CD14-positive monocyte (primary cell): ENCODE measurements at places on chromosomes 5 and 9.

DNA sequence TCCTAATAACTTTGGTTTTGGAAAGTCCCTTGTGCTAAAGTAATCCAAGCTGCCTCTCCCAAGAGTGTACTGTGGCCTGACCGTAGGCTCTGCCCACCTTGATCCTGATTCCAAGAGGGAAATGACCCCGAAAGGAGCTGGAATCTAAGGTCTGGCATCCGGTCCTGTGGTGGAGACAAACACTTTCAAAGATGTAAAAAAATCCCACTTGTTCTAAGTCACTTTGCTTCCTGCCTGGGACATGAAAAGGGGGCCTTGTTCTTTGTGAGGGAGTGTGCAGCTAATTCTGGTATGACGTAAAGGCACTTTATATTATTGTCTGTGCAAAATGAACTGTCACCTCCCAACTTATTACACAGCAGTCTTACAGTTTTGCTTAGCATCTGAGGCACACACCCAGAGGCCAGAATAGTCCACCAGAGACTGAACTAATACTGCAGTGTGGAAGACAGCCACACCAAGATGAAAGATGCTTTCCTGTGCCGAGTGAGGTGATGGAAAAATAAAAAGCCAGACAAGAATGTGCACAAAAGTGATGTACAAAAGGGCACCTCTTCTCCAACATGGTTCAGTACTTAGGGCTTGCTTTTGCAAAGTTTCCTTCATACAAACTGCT lies 128.7 kb downstream of the SLC12A2 start:
- DNase-seq, result no peak

DNA sequence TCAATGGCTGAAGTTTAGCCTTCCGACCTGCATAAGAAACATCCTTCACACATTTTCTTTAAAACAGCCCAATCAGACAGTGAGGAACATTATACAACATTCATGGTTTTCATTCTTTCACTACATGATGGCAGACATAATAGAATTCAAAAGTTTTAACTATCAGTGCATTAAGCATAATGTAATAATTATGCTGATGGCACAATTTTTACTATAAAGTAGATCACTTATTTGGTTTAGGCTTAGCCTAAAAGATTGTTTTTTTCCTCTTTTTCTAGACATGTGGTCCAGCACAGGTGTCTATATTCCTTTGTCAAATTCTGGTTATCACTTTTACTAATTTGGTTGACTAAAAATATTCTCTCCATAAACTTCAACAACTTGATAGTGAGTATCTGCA lies 46.5 kb downstream of the EFNA5 start:
- no peak for DNase-seq

DNA sequence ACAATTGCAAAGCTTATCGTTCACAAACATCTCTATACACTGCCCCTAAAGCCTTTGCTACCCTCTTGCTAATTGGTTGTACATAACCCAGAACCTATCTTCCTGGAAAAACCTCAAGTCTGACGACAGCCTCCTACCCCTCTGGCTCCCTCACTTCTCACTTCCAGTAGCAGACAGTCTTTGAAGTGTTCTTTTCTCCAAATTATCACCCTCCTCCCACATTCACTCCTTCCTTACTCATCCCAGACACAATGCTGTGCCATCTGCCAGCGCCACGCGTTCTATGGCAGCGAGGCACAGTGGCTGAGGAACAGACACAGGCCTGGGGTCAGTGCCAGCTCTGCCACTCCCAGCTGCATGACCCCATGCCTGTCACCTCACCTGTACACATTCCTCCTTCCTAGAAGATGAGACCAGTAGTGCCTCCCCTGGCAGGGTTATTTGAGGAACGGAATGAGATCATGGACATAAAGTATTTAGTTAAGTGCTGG lies 27.7 kb downstream of the CLTA start:
- DNase-seq, result no peak

DNA sequence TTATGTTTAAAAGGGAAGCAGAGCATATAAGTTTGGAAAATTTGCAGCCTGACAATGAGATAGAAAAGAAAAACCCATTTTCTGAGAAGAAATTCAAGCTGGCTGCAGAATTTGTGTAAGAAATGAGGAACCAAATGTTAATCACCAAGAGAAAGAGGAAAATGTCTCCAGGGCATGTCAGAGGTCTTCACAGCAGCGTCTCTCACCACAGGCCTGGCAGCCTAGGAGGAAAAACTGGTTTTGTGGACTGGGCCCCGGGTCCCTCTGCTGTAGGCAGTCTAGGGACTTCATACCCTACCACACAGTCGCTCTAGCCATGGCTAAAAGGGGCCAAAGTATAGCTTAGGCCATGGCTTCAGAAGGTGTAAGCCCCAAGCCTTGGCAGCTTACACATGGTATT lies 32.1 kb upstream of the HSD17B4 start:
- DNase-seq, result peak; percentile 61

DNA sequence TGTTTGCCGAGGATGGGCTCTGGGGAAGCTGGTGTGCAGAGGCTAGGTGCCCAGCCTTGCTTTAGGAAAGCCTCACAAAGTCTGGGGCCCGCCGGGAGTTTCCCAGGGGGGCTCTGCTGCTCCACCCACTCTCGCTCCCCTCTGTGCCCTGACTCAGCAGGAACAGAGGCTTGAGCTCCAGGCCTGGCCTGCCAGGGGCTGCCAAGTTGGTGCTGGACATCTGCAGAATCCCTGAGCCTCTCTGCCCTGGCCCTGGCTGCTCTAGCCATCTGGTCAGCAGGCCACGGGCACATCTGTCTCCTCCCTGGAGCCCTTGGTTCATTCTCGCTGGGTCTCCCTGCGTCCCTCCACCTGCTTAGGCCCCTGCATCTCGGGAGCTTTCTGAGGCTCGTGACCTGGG lies 647 bp upstream of the ADAMTSL2 start:
- DNase-seq, result no peak

DNA sequence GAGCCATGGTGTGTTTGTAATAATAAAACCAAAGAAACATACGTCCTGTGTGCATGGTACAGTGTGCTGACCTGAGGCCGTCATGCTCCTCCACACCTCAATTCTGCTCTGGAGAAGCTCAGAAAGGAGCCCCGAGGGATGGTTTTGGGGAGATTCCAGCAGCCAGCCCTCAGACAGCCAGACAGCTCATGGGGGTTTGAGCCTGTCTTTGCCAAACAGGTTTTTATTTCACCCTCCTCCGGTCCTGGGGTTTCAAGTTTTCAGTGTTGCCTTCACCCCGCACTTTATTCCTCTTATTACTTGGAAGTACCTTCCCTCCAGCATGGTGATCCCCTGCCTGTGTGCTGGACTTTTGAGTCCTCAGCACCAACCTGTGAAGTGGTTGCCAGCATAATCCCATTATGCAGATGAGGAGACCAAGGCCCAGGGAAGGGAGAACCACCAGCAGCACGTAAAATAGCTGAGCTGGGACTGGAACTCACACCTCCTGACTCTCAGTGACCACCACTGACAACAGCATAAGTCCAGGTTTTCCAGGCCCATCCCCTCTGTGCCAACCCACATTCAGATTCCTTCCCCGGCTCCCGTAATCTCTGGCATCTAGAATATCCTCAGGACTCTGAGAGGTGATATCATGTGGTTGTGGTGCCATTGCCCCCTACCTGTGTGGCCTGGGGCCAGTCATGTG lies 35.1 kb downstream of the TGFBI start:
- no peak for DNase-seq

- no peak for DNase-seq
These were observed 283.7 kb upstream of the NR4A3 start for GRCh38 chr9:99537996-99538395.

- no peak for DNase-seq
These were observed 274.8 kb downstream of the DENND1A start for GRCh38 chr9:123654994-123655637.

DNA sequence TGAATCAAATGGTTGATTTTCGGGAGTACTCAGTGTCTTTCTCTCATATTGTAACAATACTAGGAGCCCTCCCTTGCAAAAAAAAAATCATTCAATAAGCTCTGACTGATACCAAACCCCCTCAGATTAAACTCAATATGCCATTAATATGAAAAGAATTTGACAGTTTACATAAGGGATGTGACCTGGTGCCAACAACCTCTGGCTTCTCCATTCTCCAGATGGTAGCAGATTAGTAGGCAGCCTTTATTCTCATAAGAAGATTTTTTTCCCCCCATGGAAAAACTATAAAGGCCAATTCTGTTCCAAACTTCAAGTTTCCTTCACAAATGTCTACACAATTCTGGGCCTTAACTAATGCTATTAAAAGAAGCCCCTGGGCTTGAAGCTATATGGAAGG lies 96.5 kb downstream of the EFNA5 start:
- DNase-seq, result no peak

GRCh38 chr5:155418960-155419579 lies 405.5 kb downstream of the KIF4B start:
- no peak for DNase-seq

DNA sequence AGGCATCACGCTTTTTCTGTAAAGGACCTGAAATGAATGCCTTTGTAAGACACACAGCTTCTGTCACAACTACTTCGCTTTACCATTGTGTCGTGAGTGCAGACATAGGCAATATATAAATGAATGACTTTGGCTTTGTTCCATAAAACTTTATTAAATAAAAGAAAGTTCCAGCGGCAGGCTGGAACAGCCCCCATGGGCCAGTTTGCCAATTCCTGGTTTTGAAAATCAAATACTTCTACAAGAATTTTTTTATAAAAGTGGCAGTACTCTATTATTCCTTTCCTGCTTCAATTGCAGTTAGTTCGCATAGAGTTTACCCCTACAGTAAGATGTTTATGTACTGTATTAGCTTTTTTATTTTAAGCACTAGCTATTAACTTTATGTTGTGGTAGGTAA lies 53.7 kb downstream of the SRFBP1 start:
- DNase-seq, result no peak

- peak; percentile 46 for DNase-seq
These were observed 6.7 kb downstream of the ADRB2 start for GRCh38 chr5:148833122-148833521.

- DNase-seq, result no peak
These were observed 605.8 kb upstream of the COX7C start for GRCh38 chr5:86011937-86012336.

DNA sequence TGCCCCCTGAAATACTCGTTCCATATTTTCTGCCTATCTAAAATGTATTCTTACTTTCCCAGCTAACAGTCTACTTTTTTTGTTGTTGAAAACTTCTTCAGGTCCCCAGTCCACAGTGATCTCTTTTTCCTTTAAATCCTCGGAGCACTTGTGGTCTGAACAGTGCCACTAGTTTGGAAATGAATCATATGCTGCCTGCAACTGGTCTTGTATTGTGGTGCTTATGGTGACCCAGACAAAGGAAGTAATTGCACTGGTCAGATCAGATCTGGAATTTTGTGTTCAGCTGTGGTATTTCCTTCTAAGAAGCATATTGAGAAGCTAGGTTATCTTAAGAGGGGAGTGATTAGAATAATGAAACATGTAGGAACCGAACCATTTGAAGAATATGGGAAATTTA lies 2.9 kb downstream of the UNC13B start:
- no peak for DNase-seq

GRCh38 chr5:119828541-119828940 lies 199.2 kb downstream of the FAM170A start:
- DNase-seq, result no peak

DNA sequence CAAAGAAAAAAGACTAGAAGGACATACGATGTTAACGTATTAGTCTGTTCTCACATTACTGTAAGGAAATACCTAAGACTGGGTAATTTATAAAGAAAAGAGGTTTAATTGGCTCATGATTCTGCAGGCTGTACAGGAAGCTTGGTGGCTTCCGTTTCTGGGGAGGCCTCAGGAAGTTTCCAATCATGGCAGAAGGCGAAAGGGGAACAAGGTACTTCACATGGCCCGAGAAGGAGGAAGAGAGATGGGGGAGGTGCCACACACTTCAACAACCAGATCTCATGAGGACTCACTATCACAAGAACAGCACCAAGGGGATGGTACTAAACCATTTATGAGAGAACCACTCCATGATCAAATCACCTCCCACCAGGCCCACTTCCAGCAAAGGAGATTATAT lies 110.1 kb downstream of the CARTPT start:
- DNase-seq, result no peak

- no peak for DNase-seq
These were observed 108.0 kb downstream of the STARD4 start for GRCh38 chr5:111404270-111404769.

- DNase-seq, result no peak
These were observed 1.0 kb downstream of the ELAVL2 start for GRCh38 chr9:23824830-23825591.

GRCh38 chr9:108816037-108816436 lies 39.7 kb downstream of the ACTL7B start:
- DNase-seq, result peak; percentile 37

GRCh38 chr5:93675460-93676450 lies 65.6 kb downstream of the POU5F2 start:
- no peak for DNase-seq

DNA sequence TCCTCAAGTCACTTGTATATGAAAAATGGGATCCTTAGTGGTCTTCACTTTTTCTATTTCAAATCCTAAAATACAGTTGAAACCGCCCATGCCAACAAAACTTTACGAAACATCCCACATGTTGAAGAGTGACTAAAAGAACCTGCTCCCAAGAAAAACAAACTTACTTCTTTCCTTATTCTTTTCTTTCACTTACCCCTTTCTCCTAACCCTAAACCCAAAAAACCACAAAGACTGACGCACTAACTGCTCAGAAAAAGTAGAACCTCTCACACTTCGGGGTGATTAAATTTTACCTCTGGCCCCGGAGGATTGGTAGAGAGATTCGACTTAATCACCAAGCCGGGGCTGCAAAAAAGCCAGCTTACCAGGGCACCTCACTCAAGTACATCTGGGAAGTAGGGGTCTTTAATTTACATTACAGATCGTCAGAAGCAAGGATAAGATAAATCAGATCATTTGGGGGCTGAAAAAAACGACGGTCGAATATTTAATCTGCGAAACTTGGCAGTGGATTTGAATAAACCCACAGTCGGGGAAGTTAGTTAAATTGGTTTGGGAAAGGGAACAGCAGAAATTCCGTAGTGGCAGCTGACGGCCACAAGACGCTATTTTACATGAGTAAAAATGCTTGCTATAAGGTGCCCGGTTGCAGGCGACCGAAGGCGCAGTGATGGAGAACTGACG lies 1.3 kb downstream of the CDO1 start:
- no peak for DNase-seq

DNA sequence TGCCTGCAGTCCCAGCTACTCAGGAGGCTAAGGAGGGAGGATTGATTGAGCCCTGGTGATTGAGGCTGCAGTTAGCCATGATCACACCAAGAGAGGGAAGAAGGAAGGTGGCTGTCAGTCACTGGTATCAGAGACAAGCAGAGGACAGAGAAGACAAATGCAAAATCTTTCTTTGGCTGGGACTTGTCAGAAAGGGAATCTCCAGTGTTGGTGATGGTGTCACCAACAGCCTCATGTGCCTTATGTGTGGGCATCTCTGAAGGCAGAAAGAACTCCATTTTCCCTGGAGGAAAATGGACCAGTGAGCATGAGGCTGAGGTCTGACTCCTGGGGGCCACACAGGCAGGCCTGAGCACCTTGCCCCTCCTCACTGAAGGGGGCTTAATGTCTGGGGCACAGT lies 12.1 kb upstream of the RNF183 start:
- no peak for DNase-seq

- peak; percentile 34 for DNase-seq
These were observed 8.6 kb downstream of the GOLGA1 start for GRCh38 chr9:124932333-124932732.
